ENCODE measurements at places on chromosomes 11 and 22.
A peak's percentile ranks its signal among the peaks of the same experiment; 100 is the strongest.

DNA sequence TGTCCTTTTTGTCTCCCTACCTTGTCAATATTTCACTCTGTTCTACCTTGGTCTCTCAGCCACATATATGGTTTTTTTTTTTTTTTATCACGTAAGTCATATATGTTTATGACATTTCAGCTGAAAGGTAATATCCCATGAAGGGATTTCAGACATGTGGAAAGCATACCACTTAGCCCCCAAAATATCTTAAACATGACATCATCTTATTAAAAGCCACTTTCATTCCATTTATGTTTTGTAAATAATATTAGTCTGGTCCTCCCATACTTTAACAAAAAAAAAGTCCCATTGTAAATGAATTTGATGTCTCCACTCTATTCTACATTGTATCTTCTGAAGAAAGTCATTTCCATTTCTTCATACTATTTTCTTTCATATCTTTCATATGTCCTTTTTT is 85.4 kb downstream of the CSTPP1 start:
- no peak for DNase-seq

GRCh38 chr11:469684-470560 is 19.8 kb downstream of the PTDSS2 start:
- DNase-seq = peak; percentile 58

GRCh38 chr11:47499161-47499560 is 50.2 kb upstream of the RAPSN start:
- DNase-seq = no peak

- DNase-seq = no peak
Observed at GRCh38 chr11:88384669-88385005, 47.1 kb upstream of the CTSC start.

- no peak for DNase-seq
Observed at GRCh38 chr11:57335023-57335342, 709 bp downstream of the SSRP1 start.

DNA sequence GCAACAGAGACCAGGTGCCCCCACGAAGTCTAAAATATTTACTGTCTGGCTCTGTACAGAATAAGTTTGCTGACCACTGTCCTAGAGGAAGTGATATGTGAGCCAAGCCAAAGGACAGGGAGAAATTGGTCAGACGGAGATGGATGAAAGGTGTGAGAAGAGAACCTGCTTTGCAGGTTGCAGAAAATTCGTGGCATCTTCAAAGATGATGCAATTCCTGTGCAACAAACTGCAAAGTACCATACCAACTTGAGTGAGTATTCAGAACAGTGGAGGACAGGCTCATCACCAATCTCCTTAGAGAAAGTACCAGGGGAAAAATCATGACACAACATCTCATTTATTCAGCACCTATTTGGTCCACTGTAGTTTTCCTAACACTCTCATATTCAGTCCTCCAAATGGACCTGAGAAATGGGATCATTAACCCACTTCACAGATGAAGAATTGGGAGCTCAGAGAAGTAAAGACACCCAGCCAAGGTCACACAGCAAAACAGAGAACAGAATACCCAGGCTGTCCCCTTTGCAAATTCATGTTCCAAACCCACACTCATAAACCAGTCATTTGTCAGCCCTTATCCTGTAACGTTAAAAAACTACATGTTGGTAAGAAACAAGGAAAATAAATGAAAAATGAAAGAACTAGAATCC is 536.8 kb downstream of the MIAT start:
- DNase-seq = no peak

GRCh38 chr11:540583-541432 is 3.5 kb downstream of the LRRC56 start:
- no peak for DNase-seq

- DNase-seq = no peak
Observed at GRCh38 chr11:111361874-111362273, 17.2 kb downstream of the POU2AF1 start.

DNA sequence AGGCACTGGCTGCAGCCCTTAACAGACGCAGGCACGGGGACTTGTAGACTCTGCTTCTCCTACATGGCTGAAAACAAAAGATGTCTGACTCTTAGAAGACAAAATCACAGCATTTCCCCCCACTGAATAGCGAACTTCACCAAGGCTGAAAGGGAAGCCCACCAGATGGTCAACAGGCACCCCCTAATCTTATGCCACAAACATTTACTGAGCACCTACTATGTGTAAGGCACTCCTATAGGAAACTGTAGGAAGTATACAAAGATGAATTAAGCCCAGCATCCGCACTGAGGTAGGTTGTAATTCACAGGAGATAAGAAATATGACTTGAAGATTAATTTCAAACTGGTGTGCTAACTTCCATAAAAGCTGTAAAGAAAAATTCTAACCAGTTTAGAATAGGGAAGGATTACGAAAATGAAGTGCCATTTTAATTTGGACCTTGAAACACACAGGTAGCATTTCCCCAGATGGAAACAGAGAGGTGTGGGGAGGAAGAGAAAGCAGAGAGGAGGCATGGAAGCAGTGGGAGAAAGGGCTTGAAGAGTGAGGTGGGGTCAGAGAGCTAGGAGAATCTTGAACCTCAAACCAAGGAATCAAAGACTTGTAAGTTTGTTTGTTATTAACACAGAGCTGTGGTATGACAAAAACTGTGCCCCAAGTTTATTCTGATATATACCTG is 38.1 kb downstream of the NUMA1 start:
- no peak for DNase-seq

DNA sequence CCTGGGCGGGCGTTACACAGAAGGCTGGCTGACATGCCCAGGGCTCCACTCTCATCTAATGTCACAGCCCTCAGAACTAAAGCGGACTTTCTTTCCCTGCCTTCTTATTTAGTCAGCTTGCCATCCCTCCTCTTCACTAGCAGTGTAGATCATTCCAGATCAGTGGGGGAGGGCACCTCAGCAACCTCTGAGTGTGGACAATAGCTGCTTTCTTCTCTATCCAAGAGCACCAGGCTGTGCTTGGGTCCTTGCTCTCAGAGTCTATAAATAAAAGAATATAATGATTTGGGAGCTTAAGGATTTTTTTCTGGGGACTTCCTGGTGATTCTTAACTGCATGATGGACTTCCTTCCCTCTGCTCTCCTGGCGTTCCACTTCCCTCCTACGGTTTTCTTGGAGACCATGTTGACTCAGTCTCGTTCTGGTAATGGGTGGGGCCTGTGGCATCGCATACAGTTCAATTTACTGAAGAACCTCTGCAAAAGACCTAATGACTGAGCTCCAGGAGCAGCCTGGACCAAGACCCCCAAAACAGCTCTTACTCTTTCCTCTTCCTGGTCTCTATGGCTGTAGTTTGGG is 2.9 kb upstream of the HMBS start:
- DNase-seq = no peak

GRCh38 chr11:122108828-122109227 is 7.2 kb downstream of the BLID start:
- no peak for DNase-seq

DNA sequence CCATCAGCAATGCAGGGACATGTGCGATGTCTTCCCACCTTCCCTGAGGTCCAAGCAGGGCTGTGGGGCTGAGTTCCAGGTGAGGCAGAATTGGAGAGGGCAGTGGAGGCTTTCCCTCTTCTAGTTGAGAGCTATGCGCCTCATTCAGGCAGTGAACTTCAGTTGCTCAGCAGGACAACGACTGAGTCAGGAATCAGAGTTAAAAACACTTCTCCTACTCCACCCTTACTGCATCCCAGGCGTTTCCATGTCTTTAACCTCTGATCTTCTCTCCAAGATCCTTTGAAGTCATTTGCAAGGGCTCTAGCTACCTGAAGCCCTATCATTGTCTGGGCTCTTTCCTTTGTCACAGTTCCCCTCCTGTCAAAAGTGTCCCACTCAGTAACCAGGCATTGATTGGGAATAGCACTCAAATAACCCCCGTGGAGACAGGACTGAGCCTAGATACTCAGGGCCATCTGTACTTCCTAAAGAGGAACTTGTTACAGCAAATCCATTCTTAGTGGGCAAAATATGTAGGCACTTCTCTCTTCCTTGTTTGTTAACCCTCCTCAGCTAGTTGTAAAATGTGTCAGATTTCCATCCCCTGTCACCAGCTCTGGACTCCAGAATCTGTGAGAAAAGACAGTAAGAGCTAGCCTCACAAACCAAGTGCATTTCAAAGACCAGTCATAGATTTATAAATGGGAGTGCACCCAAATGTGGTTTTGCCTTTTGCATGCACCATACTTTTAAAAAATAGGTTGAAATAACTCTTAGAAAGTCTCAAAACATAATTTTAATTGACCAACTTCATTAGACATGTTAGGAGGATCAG is 72.5 kb upstream of the MYO18B start:
- DNase-seq = no peak

DNA sequence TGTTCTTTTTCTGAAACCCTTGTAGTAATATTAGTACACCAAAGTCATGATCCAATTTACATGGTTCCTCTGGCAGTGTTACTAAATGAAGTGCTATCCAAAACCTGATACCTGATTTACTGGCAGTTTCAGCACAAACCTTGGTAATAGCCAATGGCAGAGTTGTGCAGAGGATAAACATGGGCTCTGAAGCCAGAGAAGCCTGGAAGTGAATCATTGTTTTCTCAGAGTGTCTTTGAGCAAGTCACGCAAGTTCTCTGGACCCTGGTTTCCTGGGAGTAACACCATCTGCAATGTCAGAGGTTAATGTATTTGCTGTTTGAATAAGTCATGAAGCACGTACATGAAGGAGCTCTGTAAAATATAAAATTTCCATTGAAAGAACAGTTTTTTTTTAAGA is 222.3 kb upstream of the NARS2 start:
- DNase-seq = peak; percentile 44

DNA sequence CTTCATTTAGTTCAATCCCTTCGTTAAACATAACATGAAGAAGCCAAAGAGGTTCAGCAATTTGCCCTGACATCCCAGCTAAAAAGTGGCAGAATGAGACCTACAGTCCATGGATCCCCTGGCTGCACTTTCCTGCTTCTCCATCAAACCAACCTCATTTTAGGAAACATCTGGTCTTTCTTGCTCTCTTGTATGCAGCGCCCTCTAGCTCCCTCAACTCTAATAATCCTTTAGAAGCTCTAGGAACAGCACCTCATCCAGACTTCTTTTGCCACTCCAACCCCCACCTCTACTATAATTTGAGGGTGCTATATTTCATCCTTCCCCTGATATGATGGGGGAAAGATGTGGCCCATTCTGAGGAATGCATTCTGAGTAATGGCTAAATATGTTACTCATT is 7.4 kb downstream of the CNTF start:
- peak; percentile 61 for DNase-seq

DNA sequence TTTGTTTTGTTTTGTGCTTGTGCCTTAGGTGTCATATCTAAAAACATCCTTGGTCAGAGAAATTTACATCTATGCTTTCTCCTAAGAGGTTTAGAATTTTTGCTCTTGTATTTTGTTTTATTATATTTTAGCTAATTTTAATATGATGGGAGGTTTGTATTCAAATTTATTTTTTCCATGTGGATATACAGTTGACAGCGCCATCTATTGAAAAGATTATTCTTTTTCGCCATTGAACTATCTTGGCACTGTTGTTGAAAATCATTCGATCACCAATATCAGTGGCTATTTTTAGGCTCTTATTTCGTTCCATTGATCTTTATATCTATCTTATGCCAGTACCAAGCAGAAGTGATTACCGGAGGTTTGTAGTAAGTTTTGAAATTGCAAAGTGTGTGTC is 510.3 kb downstream of the BRD1 start:
- no peak for DNase-seq

- no peak for DNase-seq
Observed at GRCh38 chr11:72899238-72899637, 85.0 kb downstream of the ATG16L2 start.

DNA sequence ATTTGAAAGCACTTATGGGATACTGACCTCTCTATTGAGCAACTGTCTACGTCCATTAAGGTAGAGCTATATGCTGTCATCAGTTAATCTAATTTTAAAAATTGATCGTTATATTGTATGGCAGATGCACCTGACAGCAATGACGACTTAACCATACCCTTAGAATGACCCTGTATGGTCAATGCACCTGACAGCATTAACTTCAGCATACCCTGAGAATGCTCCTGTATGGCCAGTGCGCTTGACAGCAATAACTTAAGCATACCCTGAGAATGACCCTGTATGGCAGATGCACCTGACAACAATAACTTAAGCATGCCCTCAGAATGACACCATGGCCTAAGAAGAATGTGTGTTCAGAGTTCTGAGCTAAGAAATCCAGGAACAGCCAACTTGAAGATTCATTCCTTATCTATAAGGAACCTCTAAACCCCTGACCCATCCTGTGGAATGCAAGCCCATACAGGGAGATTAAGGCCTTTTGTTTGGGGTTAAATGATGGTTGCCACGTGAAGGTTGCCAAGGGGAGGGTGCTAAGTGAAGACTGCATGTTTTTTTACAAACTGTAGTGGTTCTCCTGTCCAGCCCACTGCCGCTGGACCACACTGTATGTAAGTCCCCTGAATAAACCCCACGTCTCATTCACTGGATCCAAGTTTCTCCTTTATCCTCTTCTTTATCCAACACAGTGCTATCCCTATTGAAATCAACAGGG is 138.3 kb downstream of the GUCY1A2 start:
- DNase-seq = no peak

DNA sequence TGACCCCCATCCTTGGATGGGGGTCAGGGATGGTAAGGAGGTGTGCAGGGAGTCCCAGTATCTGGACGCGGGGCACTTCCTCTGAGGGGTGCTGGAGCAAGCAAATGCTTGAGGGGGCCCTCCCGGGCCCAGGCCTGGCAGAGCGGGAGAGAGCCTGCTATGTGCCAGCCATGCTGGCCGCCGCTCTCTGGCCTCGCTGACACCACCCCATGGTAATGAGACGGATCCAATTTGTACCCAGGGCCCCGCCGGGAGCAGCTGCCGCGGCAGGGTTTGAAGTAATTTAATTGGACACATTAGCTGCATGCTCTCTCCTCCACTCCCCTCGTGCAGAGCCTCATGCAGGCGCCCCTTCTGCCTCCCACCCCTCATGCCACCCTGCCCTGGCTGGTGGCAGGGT is 6.3 kb downstream of the SYT7 start:
- no peak for DNase-seq

DNA sequence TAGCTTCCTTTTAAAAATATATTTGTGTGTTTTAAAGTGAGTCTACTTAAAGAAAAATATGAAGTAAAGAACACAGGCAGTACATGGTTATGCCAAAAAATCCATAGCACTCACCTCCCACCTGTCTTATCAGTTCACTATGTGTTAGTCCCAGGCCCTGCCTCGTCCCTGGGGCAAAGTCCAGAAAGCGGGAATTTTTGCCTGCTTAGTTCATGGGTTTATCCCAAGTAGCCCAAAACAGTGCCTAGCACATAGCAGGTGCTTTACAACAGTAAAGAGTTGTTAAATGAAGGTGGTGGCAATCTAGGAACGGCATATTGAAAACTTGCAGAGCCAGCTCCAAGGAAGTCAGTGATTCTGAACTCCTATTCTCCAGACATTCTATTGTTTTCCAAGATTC is 154.0 kb downstream of the MN1 start:
- DNase-seq = no peak

GRCh38 chr11:16860617-16861016 is 122.2 kb downstream of the C11orf58 start:
- no peak for DNase-seq

- no peak for DNase-seq
Observed at GRCh38 chr11:11408436-11409221, 55.6 kb upstream of the CSNK2A3 start.

Measured in fibroblast of the conjunctiva (primary cell).